WERI-Rb-1 (cell line): ENCODE measurements at places on chromosomes 2 and 18.

GRCh38 chr2:128646691-128647090 is 328.0 kb upstream of the HS6ST1 start:
- no peak for DNase-seq

DNA sequence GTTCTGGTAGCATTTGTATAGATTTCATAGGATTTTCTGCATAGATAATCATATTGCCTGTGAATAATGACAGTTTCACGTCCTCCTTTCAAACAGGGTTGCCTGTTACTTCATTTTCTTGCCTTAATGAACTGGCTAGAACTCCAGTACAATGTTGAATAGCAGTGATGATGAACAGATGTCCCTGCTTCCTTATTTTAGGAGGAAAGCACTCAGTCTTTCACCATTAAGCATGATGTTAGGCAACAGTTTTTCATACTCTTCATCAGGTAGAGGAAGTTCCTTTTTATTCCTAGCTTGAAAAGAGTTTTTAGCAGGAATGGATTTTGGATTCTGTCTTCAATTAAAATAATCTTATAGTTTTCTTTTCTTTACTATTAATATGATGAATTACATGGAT is 39.7 kb downstream of the C2orf76 start:
- DNase-seq = no peak

GRCh38 chr2:70974592-70974991 is 3.8 kb upstream of the ANKRD53 start:
- no peak for DNase-seq

DNA sequence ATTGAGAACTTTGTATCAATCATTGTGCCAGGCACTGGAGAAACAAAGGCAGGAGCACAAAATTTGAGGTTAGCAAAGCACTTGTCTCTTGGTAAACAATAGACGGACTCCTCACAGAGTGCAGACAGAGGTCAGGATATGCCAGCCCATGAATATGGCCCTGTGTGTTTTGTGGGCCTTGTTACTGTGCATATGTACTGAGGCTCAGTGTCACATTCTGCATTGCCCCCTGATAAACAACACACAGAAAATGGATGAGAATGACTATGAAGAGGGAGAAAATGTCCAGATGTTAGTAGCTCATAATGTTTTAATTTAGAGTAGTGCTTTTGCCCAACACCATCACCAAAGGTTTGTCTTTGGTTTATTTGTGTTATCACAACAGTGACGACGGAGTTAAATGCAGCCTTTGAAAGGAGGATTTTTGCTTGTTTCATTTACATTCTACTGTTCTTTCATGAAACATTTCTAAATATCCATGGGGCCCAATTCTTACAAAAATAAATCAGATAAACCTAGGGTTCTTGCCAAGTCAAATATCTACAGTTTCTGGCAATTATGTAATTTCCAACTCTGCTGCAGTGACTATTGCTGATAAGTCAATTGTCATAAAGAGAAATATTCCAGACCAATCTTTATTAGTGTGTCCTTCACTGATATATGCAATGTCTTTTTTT is 14.6 kb upstream of the NT5C1B start:
- DNase-seq = no peak

DNA sequence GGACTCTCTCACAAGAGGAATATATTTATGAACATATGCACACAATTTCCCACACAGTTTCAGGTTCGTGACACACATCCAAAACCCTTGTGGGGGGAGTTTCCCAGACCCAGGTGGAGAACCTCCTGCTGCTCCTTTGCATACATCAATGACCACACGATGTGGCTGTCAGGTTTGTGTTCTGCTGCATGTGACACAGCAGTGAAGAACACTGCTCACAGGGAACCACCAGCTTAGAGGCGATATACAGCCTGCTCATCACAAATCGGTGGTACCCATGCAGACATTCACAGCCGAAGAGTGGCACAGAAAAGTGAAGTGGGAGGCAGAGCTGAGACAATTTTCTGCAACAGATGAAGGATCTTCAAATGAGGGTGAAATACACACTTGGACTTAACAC is 175.6 kb upstream of the ZFP36L2 start:
- DNase-seq = no peak

DNA sequence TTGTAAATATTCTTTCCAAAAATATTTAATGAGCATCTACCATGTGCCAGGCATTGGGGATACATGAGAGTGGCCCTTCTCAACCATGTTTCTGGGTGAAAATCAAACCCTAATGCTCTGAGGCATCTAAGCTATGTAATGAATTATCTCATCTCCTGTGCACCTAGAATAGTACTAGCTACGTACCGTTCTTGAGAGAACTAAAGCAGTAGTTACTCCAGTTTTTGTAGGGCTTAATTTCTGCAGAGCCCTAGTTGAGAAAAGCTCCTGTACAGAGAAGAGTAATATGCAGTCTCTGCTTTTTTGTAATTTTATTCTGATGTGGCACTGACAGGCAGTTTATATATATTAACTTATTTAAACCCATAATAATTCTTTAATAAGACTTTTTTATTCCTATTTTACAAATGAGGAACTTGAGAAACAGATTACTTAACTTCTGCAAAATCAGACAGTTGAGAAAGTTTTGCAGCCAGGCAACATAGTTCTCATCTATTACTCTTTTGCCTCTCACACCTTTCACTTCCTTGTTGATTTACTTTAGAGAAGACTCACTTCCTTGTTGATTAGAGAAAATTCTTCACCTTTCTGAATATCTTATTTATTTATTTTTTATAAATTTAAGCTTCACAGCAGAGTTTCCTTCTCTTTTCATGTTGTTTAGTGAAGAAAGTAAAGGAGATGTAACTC is 3.1 kb downstream of the SPOPL start:
- DNase-seq = no peak

- no peak for DNase-seq
Observed at GRCh38 chr2:141490886-141491285, 639.9 kb downstream of the LRP1B start.

DNA sequence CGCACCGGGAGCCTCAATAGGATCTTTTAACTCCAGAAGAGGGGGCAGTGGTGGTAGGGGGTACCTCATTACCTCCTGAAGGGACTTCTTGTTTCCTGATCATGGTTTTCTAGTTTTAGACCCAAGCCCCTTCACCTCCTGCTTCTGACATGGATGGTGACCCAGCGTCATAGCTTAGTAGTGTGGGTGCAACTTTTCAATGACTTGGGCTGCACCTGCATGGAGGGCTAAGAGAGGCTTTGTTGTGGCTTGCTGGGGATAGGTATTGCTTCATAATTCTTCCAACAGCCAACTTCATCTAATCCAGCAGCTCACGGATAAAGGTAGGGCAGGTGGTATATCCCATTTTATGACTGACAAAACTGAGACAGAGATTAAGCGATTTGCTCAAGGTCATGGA is 3.0 kb downstream of the SLC1A4 start:
- peak; percentile 28 for DNase-seq

DNA sequence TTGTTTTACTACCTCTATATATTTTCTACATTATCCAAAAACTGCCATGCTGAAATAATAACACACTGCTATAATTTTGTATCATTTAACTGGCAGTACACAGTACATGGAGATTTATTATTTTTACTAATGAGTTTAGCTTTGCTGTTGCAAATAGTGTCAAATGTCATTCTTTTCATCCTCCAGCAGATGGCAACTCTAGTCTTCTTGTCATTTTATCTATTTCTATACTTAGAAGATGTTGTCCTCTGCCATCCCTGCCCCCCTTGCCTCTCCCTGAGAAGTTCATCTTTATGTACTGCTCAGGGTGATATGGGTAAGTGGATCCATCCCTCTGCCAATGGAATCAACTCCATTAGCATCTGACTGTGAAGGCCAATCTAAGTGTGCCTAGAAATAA is 21.7 kb upstream of the LRRTM1 start:
- peak; percentile 74 for DNase-seq

GRCh38 chr2:154709215-154709614 is 10.7 kb downstream of the KCNJ3 start:
- no peak for DNase-seq

DNA sequence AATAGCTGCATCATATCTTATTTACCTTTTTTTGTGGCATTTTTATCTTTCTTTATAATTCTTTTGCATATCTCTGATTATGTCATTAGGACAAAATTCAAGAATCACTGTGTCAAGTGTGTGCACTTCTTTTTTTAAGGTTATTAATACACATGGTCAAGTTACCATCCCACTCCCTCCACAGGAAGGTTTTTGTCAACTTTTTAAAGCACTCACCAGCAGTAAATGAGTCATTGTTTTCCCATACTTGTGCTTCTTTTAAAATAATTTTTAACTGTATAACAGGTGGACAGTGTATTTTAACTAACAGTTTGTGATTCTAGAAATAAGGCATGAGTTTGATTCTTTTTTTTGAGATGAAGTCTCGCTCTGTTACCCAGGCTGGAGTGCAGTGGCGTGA is 45.7 kb upstream of the FAM171B start:
- DNase-seq = no peak

DNA sequence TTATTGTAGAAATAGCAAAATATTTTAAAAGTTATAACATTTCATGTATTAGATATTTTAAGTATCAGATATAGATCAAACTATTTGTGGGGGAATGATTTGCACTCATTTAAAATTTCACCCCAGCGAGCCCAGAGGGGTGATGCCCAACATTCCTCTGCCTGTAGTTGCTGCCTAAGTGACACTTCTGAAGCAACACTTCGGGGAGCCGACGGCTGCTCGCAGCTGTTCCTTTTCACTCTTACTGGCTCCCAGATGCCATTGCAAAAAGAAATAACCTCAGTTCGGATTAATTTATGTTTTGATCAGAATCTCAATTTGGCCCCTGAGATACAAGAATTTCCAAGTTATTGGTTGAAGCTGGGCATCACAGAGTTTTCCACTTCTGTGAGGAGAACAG is 603.8 kb downstream of the PLCL1 start:
- DNase-seq = no peak

DNA sequence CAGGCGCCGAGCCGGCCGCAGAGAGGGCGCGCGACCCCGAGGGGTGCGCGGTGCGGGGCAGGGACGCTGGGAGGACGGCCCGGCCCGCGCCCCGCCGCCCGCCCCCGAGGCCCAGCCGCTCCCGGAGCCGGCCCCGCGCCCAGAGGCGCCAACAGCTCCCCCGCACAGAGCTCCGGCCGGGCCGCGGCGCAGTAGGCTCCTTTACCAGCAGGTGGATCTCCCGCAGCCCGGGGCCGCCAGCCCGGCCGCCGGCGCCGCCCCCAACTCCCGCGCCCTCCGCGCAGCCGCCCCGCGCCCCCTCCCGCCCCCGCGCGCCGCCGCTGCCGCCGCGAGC is 258 bp downstream of the MGAT4A start:
- DNase-seq = peak; percentile 55

DNA sequence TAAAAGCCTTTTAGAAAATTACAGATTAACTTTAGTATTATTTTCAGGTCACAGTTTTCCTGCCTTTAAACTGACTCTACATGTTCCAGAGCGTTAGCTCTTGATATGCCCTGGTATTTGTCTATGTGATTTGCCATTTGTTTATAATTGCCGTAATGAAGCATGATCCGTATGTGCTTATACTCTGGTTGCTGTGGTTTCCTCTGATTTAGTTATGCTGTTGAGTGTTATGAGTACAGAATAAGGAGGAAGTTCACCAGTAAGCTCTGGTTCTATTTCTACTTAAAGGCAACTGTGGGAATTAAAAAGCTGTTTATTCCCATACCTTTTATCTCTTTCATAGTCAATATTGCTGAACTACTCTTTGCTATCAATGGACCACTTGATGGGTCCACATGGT is 123.5 kb downstream of the OSBPL6 start:
- no peak for DNase-seq

GRCh38 chr2:138244501-138244925 is 257.1 kb upstream of the SPOPL start:
- DNase-seq = no peak

- no peak for DNase-seq
Observed at GRCh38 chr2:120450196-120450820, 104.4 kb downstream of the INHBB start.

- DNase-seq = no peak
Observed at GRCh38 chr2:26991717-26992116, 21.3 kb downstream of the MAPRE3 start.

GRCh38 chr2:43884689-43885088 is 45.9 kb downstream of the ABCG8 start:
- DNase-seq = no peak

DNA sequence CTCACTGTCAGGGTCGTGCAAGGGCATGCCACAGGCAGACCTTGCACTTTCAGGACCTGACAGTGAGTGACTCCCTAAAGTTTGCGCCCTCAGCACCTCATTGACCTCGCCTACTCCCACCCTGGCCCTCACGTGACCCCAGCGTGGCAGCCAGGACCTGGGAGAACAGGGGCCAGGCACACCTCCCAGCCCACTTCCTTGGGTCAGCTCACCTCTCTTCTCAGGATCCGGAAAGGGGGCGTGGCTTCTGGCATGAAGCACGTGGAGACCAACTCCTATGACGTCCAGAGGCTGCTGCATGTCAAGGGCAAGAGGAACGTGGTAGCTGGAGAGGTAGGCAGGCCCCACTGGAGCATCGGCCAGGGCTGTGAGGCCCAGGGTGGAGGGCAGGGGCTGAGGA is 8.8 kb downstream of the VIL1 start:
- DNase-seq = no peak

- DNase-seq = no peak
Observed at GRCh38 chr18:58770601-58771000, 94.1 kb upstream of the ZNF532 start.

DNA sequence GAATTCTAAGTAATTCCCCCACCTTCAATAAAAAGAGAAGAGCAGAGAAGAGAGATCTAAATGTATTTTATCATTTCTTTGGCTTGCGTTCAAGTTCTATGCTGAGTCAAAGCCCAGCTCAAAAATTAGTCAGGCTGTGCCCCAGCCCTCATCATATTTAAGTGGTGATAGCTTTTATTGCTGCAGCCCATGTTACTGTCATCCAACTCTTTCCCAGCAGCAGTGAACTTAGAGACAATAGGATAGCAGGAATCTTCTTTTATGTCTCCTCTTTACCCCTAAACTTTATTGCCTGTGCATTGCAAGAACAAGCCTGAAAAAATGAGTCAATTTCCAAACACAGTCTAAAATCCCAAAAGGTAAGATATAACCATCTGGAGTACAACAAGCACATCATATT is 1599.3 kb upstream of the PIK3C3 start:
- no peak for DNase-seq

- no peak for DNase-seq
Observed at GRCh38 chr2:128734521-128735295, 416.0 kb upstream of the HS6ST1 start.

GRCh38 chr2:102604769-102605168 is 14.6 kb upstream of the SLC9A2 start:
- DNase-seq = no peak

GRCh38 chr18:41378598-41378997 is 576.4 kb upstream of the PIK3C3 start:
- DNase-seq = peak; percentile 13

GRCh38 chr2:132909427-132909826 is 239.4 kb upstream of the LYPD1 start:
- no peak for DNase-seq

- DNase-seq = no peak
Observed at GRCh38 chr2:7118606-7119131, 201.5 kb downstream of the RNF144A start.

- DNase-seq = peak; percentile 74
Observed at GRCh38 chr2:70124983-70125480, 37.8 kb downstream of the PCBP1 start.
